NCI-H187 (cell line): ENCODE measurements at places on chromosomes 3 and 15.

GRCh38 chr3:120244834-120245225 is 40.2 kb downstream of the GPR156 start:
- no peak for DNase-seq

- DNase-seq, result no peak
These were observed 15.0 kb downstream of the PTH1R start for GRCh38 chr3:46892285-46893145.

DNA sequence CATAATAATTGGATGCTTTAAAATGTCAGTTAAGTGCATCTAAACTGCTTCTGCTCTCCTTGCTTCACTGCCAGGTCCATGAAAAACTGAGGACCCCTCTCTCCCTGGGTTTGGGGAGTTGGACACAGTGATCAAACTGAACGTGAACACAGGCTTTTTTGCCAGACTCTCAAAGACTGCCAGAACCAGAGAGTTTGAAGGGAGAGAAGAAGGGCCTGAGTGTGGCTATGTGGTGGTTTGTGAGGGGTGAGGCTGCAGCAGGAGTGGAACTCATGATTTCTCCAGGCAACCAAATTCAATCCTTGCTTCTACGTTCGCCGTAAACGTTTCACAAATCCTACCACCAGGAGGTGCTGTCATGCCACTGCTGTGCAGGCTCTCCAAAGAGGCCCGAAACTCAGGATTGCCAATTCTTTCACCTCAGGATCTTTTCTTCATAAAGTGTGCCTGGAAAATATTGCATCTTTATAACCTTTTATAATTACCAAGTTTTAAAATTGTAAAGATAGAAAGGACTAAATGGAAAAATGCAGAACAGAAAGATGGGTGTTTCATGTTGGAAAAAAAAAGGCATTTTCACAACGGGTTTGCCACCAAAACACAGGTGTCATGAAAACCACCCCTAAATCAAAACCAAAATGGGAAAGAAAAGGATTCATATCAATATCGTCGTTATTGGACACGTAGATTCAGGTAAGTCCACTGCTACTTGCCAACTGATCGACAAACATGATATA is 19.7 kb downstream of the TM4SF4 start:
- peak; percentile 15 for DNase-seq

DNA sequence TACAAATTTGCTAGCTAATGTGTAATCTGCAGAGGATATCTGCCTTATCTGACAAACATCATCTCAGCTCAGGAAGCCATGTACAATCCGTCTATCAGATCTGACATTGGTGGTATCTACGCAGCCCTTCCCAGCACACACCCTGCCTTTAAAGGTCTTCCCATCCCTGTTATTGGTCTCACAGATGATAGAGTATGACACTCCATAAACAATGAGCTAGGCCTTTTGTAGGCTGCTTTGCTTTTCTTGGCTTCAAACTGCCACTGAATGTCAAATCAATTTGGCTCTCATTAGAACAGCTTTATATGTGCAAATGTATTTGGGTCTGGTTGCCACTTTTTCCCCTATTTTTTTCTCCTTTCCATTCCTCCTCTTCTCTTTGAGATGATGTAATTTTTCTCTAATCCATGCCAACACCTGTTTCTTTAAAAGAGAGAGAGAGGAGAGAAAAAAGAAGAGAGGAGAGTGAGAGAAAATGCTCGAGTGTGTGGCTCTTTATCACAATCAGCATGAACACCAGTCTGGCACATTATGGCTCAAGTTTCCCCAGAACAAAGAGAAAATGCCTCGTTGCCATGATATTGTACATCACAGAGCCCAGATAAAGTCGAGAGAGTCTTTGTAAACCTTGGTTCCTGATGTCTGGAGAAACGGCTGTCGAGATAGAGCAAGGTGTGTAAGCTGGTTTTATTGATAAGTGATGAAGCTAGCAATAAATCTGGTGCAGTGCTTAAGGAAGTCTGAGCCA is 80.8 kb upstream of the DPH6 start:
- DNase-seq, result peak; percentile 2

DNA sequence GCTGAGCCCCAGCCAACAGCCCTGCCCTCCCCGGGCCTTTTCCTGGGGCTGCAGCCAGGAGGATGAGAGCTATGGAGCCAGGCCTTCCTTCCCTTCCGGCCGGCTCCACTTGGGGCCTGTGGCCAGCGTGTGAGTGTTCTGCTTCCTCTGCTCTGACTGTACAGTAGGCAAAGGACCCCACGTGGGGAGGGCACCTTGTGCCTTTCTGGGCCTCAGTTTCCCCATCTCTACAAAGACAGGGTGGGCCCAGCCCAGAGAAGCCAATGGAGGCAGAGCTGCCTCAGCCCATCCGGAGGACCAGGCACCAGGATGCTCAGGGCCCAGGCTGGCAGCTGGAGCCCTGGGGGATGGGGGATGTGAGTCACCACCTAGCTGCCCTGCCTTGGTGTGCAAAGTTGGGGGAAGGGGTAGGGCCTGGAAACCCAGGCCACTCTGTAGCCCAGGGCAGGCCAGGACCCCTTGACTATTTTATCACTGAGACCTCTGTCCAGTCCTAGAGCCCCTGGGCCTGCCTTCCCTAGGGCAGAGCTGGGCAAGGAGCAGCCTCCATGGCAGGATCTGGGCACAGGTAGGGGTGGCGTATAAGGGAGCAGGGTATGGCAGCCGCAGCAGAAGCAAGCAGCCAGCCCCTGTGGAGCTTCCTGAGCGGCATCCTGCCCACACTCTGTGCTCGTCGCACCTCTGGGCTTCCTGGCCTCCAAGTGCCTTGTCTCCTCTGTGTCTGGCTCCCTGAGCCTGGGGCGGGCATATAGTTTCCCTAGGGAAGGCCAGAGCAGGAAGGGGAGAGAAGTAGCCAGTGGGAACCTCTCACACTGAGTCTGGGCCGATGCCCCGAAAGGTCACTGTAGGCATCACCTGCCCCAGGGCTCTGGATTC is 1.8 kb downstream of the PSTPIP1 start:
- DNase-seq, result no peak

DNA sequence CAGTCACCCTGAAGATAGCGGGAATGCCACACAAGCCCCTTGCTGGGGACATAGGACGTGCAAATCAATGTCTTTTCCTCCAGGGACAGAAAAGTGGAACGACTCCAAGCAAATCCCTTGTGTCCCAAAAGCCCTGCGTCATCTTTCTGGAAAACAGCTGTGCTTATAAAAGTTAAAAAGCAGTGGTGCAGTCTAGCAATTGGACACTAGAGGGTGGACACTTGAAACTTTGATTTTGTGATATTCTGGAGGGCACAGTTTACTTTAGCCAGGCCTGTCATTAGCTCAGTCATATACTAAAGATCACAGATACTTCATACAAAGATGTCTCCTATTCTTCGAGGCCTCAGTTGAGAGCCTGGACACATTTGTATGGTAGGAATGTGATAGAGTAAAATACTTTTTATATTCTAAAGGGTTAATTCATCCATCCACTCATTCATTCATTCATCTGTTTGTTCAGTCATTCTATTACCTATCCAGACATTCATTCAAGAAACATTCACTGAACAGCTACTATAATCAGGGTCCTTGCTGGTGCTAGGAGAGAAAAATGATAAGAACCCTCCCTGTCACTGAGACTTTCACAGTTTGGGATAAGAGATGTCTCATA is 63.8 kb upstream of the ANKRD34C start:
- DNase-seq, result no peak

DNA sequence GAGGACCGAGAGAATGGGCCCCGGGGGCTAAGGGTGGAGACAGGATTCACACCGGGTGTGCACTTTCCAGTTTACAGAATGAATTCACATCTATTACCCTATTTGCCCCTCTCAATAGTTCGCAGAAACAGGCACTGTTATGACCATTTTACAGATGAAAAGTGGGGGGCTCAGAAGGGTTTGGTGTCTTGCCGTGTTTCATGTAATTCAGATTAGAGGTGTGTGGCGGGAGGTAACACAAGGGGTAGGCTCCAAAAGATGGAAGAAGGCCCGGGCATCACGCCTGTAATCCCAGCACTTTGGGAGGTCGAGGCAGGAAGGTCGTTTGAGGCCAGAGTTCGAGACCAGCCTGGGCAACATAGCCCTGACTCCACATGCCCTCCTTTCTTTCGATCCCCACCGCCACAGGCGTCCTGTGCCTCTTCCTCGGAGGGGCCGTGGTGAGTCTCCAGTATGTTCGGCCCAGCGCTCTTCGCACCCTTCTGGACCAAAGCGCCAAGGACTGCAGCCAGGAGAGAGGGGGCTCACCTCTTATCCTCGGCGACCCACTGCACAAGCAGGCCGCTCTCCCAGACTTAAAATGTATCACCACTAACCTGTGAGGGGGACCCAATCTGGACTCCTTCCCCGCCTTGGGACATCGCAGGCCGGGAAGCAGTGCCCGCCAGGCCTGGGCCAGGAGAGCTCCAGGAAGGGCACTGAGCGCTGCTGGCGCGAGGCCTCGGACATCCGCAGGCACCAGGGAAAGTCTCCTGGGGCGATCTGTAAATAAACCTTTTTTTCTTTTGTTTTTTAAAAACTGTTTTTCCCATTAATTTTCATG is 3.4 kb downstream of the DUOXA2 start:
- DNase-seq, result no peak

DNA sequence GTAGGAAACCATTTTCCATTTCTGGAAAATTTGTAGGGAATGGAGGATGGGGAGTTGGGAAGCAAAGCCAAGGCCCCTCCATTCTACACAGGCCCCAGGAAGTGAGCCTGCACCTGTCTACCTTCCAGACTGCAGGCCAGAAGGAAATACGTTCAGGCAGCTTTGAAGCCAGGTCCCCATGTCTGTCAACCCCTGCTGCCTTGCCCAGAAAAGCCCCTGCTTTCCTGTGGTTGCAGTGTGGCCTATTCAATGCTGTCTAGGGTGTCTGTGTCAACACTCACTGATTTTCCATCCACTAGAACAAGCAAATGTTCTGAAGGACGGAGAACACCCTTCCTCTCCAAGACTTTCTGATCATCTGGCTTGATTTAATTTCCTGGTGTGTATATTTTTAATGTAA is 281.9 kb downstream of the TLE3 start:
- no peak for DNase-seq

DNA sequence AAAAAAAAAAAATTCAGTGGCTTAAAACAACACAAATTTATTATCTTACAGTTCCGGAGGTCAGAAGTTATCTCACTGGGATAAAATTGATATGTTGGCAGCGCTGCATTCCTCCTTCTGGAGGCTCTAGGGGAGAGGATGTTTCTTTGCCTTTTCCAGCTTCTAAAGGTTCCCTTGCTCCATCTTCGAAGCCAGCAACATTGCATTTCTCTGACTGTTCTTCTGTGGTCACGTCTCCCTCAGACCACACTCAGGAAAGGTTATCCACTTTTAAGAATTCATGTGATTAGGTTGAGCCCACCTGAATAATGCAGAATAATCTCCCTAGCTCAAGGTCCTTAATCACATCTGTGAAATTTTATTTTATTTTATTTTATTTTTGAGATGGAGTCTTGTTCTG is 23.4 kb upstream of the ACAP2 start:
- no peak for DNase-seq

- no peak for DNase-seq
These were observed 22.3 kb downstream of the MLH1 start for GRCh38 chr3:37015642-37016041.

DNA sequence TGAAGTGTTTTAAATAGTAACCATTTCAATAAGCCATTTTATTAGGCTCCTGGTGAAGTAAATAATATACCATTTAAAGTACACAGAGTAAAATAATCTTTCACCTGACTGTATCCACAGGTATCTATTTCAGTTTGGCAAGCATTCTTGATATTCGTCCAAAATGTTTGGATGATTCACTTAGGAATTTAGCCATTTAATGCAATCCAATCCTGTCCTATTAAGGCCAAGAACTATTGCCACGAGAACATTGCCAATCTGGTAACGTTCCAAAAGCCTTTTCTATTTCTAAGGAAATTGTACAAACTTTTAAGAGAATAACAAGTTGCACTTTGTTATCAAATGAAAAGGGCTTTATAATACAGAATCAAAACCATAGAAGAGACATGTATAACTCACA is 209.8 kb upstream of the THRB start:
- no peak for DNase-seq

- no peak for DNase-seq
These were observed 108.4 kb downstream of the MINAR1 start for GRCh38 chr15:79540551-79540950.

DNA sequence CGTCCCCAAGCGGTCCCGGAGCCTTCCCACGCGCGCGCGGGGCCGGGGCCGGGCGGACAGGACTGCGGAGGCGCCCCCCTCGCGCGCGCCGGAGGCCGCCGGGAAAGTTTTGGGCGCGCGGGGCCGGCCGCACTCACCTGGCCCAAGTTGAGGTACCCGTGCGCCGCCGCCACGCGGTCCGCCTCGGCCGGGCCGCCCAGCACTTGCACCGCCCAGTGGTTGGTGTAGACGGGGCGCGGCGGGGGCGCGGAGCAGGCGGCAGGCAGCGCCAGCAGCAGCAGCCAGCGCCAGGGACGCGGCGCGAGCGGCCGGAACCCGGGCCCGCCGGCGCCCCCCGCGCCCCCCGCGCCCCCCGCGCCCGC is 289 bp downstream of the PCSK6 start:
- DNase-seq, result no peak

DNA sequence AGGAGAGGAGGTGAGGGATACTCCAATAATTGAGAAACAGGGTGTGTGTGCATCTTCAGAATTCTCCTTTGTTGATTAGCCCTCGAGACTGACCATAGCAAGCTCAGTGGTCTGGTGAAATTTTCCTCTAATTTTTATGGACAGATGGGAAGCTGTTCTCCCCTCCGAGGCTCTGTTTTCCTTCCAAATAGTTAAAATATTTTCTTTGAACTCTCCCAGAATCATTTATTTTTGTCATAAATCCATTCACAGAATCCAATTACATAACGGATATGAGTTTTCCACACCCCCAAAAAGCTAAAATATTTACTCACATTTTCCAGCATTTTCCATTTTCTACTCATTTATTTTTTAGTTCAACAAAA is 36.5 kb downstream of the QTRT2 start:
- DNase-seq, result no peak

GRCh38 chr3:184678317-184679055 is 33.4 kb downstream of the MAGEF1 start:
- DNase-seq, result no peak

GRCh38 chr15:60720493-60721256 is 241.7 kb upstream of the ICE2 start:
- DNase-seq, result no peak

GRCh38 chr3:67685499-67685898 is 31.1 kb upstream of the SUCLG2 start:
- DNase-seq, result no peak

DNA sequence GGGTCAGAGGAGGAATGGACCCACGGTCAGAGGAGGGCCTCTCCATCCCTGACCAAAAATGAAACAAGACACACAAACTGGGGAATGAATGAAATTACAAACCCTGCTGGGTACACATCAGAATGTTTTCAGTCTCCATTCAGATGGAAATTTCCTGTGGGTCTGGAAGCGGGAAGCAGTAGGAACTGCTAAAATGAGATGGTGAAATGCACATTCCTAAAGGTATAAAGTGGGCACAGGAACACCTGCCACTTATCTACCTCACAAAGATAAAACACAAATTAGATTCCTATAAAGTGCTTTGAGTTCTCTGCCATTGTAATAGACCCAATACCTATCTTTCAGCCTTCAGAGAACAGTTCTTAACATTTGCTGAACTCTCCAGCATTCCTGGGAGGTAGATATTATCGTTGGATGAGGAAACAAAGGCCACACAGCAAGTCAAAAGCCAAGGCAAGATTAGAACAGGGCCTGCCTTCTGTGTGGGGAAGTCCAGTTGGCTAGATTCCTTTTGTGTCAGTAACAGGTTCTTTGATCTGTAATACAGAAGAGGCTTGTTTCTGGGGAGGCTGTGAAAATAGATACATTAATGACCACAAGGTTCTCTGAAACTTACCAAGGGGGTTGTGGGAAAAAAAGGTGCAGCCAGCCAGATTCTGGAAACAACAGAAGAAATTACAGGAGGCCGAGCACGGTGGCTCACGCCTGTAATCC is 98.4 kb downstream of the IGF2BP2 start:
- no peak for DNase-seq
